ENCODE measurements at places on chromosomes 1 and 21.

GRCh38 chr1:202264726-202265125, 71.1 kb downstream of the LGR6 start:
- DNase-seq: no peak

GRCh38 chr1:24949331-24949881, 19.3 kb upstream of the RUNX3 start:
- peak; percentile 31 for DNase-seq

DNA sequence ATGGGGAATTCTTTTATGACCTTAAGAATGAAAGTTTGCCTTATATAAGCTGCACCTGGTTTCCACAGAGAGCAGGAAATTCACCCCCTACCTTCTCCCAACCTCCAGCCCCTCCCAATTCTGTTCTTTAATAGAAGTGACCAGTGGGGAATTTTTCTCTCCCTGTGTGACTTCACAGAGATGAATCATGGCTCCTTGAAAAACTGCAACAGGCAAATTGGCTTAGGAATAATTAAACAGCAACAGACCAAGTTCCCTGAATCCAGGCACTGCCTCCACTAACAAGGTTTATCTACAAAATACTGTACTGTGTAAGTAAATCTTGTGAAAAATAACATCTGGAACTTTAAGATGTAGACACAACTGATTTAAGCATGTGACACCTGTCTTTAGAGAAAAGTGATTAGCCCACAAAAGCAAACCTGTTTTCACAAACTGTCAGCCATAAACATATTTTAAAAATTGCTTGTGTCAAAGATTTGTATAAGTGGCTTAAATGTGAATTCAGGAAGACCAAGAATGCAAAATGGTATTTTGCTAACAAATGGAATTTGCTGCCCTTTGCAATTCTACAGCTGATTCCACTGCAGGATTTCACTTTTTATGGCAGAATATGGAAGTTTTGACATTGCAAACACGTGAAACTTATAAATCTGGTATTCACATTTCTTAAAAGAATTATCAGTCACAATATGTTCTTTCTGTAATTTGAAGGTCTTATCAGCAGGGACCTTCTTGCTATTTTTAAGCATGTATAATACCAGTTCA, 54.0 kb downstream of the ALG14 start:
- peak; percentile 44 for DNase-seq

GRCh38 chr1:192741095-192741494, 67.7 kb upstream of the RGS2 start:
- DNase-seq: no peak

GRCh38 chr1:78426408-78426807, 64.4 kb upstream of the PTGFR start:
- DNase-seq: no peak

DNA sequence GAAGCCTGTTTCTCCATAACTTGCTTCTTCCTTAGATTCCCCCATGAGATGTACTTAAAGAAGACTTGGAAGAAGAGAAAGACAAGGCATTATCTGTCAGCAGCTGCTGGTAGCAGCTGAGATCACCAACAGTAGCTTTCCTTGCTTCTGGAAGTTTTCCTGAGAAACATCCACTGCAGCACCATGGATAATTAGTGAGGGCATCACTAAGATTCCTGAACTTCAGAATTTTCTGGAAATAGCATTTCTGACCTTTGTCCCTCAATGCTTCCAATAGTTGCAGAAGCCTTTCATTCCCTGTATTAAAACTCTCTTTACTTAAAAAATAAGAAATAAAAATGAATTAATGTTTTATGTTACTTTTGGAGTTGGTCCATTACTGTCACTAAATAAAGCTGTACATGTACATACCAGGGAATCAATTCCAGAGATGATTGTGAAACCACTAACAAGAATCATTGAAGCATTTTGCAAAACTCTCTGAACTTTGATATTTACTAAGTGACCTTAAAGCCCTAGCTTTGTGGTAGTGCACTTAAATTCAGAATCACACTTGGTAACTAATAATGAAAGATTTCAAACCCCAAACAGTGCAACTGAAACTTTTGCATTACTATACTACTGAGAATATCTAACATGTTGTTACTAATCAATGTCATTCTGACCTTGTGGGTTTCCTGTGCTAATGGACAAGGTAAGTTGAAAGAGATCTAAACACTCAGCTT, at the start of gene CFHR4:
TSS of gene CFHR4 (plus strand) at position 538 of the 725 bp plus-strand sequence. CDS start at position 637, 99 bp downstream.
- no peak for DNase-seq

DNA sequence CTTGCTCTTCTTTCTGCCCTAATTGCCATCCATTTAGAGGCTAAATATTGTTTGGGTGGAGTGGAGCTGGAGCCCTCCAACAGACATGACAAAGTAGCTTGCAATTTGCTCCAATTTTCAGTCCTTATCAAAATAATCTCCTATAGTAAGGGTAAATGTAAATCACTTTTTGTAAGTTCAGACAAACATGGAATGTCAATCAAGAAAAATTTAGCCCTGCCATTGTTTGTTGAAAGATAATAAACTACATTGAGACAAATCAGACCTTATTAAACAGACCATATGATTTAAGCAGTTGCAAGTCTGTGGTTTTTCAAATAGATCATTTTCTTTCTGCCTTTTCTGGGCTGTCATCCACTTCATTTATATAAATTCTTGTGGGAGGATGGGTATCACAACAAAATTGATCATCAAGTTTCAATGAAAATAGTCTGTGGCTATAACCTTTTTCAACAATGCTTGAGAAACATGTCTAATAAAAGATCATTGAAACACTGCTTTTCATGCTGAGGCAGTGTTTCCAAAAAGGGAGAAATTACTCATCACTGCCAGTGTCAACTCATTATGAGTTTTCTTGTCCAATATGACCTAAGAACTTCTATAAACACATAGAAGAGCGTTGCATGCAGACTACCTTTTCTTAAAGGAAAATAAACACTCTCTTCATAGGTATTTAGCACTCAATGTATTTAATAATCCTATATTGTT, 1152.0 kb upstream of the B3GALT2 start:
- no peak for DNase-seq

Data from ACHN (cell line).